ENCODE measurements at places on chromosomes 1 and 21.

DNA sequence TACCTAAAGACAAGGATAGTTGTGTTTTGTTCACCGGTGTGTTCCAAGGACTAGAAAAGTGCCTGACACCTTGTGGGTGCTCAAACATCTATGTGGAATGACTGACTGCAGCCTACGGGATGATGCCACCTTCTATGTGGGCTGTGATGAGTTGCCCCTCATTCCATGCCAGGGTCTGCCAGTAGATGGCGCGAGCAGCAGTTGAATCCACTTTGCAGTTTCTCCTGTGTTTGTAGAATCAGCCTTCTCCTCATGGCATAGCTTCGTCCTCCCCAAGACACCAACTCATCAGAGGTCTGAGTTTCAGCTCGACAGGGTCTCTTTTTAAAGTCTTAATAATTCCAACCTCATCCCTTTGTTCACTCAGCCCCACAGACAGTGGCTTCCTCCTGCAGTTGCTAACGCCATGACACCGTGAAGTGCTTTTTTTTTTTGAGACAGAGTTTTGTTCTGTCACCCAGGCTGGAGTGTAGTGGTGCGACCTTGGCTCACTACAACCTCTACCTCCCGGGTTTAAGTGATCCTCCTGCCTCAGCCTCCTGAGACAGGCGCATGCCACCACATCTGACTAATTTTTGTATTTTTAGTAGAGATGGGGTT lies 133.7 kb downstream of the CAPN8 start:
- DNase-seq, result peak; percentile 40

DNA sequence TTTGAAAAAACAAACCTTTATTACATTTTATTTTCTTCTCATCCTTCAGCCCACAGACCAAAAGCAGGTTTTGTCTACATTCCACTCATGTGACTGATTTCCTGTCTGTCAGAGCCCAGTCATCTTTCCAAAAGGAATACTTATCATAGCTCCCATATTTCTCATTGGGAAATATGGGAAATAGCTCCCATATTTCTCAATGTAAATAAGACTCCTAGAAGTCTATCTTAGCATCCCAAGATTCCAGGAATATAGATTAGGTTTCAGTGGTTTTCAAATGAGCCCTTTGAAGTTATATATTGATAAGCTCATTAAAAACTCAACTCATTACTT lies 19.1 kb upstream of the NRDC start:
- peak; percentile 92 for DNase-seq

DNA sequence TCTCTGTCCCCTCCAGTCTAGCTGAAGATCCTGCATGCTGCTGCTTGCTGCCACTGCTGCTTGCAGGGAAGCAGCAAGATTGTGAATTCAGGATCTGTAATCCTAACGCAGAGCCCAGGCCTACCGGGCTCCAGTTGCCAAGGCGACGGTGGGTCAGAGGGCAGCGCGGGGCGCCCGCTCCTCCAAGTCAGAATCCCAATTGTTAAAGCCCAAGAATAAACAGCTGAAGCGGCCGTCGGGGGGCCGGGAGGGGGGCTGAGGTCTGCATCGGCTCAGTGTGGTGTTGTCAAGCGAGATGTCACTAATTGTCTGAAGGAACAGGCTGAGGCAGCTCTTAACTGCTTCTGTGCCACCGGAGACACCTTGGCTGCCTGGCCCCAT lies 36.8 kb downstream of the AHDC1 start:
- no peak for DNase-seq

- DNase-seq, result no peak
Observed at GRCh38 chr21:42480736-42481135, 15.3 kb downstream of the RSPH1 start.

- no peak for DNase-seq
Observed at GRCh38 chr1:96674915-96675314, 46.7 kb upstream of the PTBP2 start.
